ENCODE measurements at places on chromosomes 1 and 21.

- DNase-seq, result no peak
Observed at GRCh38 chr1:220954321-220955075, 75.3 kb downstream of the HLX start.

GRCh38 chr1:63758791-63759190 is 15.0 kb upstream of the ROR1 start:
- DNase-seq, result no peak

GRCh38 chr1:206658981-206659273 is 23.6 kb downstream of the DYRK3 start:
- DNase-seq, result no peak

- no peak for DNase-seq
Observed at GRCh38 chr21:25507522-25507921, 99.8 kb downstream of the MRPL39 start.

GRCh38 chr1:43199093-43199726 is 27.1 kb downstream of the CFAP57 start:
- DNase-seq, result no peak

DNA sequence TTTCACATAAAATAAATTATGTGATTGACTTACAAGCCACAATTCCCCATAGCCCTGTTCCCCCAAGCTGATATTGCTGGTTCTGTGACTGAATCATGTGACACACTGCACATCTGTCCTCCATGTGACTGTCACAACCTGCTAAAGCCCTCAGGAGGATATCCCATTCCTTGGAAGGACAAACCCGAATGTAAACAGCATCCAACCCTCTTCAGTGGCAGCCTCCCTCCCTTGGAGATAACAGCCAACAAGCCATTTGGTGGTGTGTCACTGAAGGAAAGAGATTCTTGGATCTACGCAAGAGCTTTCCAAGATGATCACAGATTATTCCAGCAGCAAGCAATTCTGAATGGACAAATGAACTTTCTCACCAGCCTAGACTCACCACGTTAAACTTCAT is 153.9 kb upstream of the TIAM1 start:
- DNase-seq, result no peak

DNA sequence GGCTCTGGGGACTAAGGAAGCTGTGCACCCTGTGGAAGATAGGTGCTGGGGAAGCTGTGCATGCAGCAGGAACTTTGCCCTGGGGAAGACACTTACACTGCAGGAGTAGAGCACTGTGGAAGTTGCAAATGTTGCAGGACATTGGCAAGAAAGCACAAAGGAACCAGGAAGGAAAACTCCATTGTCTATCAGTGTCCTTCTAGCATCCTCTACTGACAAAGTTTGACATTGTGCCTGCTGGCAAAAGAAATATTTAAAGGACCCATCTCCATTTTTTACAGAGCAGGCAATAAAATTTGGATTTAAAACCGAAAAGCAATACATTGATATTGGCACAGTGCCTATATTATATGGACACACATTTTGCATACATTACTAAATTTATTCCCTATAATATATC is 394.1 kb downstream of the PBX1 start:
- DNase-seq, result no peak

GRCh38 chr1:27885114-27885528 is 12.8 kb downstream of the THEMIS2 start:
- no peak for DNase-seq

- DNase-seq, result no peak
Observed at GRCh38 chr21:15514073-15514946, 215.5 kb upstream of the USP25 start.

DNA sequence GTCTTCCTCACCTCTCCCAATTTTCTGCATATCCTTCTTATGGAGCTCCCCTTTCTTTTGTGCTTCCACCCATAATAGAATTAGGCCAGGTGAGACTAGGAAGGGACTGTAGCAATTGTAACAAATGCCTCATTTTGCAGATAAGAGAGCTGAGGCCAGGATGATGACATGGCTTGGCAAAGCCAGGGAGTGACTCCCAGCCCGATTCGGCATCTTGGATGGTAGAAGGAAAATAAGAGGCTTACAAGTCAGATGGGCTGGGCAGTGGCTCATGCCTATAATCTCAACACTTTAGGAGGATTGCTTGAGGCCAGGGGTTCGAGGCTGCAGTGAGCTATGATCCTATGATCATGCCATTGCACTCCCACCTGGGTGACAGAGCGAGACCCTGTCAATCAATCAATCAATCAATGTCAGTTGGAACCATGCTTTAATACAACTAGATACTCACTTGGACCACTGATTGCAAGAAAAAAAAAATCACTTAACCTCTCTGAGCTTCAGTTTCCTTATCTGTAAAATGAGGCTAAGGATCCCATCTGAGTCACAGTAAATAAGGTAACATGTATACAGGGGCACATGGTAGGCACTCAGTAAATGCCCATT is 51.6 kb downstream of the PLEKHA6 start:
- DNase-seq, result no peak

DNA sequence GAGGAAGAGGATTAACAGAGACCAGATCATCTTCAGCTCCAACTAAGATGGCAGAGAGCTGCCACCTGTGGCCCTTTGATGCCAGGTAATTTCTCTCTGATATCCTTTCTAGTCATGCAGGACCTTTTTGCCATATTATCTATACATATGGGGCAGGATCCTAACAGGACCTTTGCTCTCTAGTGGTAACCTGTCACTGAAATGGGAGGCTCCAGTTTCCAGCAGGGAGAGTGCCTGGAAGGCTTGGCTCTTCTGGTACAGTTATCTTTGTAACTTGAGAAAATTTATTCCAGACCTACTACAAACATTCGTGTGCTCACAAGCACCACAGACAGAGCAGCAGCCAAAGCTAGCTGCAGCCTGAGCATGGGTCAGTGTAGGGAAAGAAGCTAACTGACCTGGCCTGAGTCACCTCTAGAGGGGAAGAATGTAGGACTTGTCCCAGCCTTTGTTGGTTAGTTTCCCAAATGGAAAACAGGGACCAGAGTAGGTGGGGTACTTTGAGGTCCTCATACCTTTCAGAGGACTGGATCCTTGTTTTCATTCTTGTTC is 86.5 kb upstream of the MACF1 start:
- DNase-seq, result no peak

DNA sequence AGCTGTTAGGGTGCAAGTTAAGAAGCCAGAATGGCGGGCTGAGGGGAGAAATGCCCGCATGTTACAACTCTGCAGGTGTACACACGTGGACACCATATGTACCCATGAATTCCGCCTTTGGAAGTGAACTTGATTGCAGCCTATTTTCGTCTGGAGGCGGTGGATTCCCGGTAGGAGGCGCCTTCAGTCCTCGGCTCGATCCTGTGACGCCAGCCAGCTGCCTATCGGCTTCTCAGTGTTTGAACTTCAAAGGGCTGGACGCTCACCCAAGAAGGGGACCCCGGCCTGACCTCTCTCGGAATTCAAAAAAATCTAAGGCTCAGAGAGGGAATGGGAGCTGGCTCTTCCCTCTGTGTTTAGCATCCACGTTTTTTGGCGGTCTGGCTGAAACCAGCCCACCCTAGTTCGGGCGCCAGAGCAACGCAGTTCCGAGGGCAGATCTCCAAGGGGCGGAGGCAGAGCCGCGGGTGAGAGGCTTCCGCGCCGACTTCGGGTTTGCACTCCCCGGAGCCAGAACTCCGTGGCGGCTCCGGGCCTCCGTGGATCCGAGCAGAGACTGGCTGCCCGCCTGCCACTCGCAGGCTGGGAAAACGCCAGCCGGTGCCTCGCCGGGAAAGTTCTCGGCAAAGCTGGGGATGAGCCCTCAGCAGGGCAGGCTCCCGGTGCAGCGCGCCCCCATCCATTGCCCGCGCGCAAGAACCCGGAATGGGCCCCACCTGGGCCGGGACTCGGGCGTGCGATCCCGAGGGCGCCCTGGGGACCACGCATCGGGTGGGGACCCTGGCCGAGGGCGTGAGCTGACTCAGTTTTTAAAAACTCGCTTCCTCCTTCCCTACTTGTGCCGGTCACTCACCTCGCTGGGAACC is 996 bp upstream of the TMEM51 start:
- peak; percentile 82 for DNase-seq

DNA sequence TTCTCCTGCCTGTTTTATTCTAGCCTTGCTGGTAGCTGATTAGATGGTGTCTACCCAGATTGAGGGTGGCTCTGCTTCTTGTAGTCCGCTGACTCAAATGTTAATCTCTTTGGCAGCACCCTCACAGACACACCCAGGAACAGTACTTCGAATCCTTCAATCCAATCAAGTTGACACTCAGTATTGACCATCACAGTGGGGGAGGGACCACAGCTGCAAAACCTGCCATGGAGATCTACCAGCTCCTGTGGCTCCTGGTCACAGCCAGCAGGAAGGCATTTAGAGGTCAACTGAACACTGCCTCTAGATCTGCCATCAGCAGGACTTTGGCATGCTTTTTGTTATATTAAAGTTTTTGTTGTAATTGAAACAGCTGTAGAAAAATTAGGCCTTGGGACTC is 146.9 kb downstream of the RWDD3 start:
- DNase-seq, result no peak

DNA sequence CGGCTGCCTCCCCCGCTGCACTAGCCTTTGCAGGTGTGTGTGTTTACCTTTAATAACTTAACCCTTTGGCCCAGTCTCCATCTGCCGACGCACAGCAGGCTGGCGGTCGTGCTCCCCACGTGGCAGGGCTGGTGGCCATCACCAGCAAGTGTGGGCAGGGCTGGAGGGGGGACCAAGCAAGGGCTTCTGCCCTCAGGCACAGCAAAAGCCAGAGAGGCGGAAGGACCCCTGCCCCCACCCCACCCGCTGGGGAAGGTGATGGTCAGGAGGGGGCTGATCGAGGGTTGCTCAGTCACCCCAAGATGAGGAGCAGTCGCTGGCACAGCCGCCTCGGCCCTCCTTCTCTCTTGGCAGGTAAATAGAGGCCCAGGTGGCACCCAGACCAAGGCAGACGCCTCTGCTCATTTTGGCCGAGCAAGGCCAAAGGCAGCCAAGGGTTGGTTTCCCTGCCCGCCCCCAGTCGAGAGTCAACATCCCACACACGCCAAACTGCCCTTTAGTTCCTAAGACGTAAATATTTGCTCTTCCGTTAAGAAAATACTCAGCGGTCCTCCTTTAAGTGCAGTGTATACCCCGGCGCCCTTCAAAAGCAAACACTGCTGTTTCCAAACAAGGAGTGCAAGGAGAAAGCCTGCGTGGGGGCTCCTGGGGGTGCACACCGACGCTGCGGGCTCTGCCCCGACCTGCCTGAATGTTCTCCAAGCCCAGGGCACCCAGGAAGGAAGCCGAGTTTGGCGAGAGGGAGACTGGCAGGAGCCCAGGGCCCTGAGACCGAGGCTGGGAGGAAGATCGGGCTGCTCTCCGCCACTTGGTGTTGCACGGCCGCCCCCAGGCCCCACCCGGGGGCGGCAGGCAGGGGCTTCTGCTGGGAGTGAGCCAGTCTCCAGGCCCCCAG is 82.7 kb downstream of the SIK1 start:
- DNase-seq, result no peak

DNA sequence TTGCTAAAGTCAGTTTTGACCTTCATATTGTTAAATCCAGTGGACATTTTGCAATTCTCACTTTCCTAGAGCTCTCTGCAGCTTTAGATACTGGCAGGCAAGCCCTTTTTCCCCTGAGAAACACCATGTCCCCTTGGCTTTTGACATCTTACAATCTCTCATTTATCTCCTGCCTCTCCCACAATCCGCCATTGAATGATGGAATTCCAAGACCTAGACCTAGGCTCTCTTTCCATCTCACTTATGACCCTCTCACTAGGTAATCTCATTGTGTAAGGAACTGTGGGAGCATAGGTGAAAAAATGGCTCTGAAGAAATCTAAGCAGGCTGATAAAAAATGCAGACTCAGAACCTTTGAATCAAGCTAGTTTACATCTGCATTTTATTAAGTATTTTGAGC is 2.0 kb downstream of the KYAT3 start:
- no peak for DNase-seq

DNA sequence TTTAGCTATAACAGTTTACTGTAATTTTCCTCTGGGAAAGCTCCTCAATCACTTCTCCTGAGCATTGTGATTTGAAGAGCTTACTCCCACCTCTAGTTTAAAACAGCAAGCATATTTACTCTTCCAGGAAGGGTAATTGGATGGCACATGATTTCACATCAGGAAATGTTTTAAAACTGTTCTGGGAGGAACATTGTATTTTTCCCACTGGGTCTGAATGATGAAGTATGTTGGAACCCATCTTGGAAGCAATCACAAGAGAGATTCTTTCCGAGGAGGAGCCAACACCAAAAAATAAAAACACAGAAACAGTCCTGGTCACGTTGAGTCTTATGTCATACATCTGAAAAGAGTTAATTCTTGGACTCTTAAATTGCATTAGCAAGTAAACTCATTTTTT is 17.3 kb downstream of the MAP10 start:
- no peak for DNase-seq

DNA sequence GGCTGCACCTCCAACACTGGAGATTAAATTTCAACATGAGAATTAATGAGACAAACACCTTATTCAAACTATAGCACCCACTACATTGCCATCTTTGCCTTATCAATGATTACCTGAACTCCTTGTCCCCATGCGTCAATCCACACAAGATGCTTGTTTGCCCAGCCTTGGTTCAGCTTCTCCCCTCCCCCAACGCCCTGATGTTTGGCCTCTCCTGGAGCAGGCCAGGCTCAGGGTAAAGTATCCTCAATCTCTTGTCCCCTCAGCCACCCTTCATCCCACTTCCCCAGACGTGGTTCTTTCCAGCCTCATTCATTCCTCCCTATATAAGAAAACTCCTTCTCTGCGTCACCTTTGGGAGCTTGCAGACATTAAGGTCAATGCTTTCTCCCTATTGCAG is 11.8 kb upstream of the TRIM17 start:
- no peak for DNase-seq

- DNase-seq, result no peak
Observed at GRCh38 chr1:207397525-207397926, 56.6 kb upstream of the CR2 start.

GRCh38 chr1:222404710-222405109 is 143.2 kb downstream of the HHIPL2 start:
- DNase-seq, result no peak

- no peak for DNase-seq
Observed at GRCh38 chr1:25004355-25004754, 74.3 kb upstream of the RUNX3 start.

- DNase-seq, result no peak
Observed at GRCh38 chr1:203480084-203480483, 4.5 kb downstream of the PRELP start.

GRCh38 chr1:165632152-165632469 is 1.1 kb downstream of the MGST3 start:
- no peak for DNase-seq

DNA sequence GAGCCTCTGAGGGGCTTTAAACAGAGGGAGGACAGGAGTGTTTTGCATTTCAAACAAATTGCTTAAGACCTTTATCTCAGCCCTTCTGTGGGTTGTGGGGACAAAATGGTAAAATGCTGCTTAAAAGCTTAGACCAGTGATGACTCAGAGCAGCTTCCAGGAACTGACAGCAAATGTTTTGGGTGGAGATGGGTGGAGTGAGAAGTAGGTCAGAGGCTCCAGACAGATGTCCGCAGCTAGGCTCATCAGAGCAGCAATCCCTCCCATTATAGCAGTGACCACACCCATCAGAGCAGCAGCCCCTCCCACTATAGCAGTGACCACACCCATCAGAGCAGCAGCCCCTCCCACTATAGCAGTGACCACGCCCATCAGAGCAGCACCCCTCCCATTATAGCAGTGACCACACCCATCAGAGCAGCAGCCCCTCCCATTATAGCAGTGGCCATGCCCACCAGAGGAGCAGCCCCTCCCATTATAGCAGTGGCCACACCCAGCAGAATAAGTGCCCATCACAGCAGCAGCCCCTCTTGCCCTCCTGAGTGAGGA is 532.2 kb downstream of the MATN1 start:
- peak; percentile 45 for DNase-seq

GRCh38 chr1:91511386-91511785 is 10.7 kb downstream of the CDC7 start:
- no peak for DNase-seq

GRCh38 chr1:101203820-101204540 is 32.8 kb upstream of the S1PR1 start:
- no peak for DNase-seq

All from type B pancreatic cell (in vitro differentiated cells).